ENCODE measurements at places on chromosomes 6 and 20.

DNA sequence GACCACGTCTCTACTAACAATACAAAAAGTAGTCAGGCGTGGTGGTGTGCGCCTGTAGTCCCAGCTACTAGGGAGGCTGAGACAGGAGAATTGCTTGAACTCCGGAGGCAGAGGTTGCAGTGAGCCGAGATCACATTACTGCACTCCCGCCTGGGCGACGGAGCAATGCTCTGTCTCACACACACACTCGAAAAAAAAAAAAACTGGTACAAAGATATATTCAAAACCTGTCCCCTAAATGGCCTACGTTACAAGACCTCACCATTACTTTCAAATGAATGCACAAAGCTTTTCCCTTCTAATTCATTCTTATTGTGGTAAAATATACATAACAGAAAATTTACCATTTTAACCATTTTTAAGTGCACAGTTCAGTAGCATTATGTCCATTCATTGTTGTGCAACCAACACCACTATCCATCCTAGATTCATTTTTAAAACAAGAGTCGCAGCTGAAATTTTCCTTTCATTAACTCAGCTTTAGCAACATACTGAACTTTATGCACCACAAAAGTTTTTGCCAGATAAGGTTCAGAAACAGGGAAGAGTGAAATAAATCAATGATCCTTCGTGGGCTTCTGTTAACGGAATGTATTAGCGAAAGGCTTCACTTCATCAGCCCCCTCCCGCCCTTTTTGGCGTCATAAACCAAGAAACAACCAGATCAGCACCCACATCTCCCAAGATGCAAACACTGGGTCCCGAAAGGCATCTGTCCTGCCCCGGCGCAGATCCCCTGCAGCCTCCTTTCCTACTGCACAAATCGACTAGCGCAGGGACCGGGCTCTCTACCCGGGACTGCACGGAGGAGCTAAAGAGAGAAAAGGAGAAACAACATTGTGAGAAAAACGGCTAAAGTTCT, 825 bp upstream of the FAM135A start:
- DNase-seq: no peak

DNA sequence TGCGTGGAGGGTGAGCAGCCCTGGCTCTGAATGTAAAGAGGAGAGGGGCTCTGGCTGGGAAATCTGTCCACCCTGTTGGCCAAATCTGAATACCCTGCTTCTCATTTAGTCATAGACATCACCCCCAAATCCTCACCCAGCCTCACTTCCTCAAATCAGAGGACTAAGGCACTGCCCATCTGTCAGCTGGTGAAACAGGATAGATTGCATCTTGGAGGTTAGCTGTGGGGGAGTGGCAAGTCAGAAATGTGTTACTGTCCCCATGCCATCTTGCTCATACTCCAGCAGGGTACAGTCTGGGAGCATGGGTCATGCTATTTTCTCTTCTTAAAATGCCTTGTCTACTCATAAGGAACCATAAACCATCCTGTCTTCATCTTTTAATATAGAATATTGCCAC, 9.5 kb upstream of the DTNBP1 start:
- no peak for DNase-seq

- no peak for DNase-seq
Observed at GRCh38 chr6:142886431-142887170, 58.4 kb downstream of the HIVEP2 start.

- peak; percentile 65 for DNase-seq
Observed at GRCh38 chr20:31974951-31975487, 7.1 kb downstream of the XKR7 start.

- DNase-seq: no peak
Observed at GRCh38 chr20:49288250-49288751, 10.4 kb upstream of the ZNFX1 start.

DNA sequence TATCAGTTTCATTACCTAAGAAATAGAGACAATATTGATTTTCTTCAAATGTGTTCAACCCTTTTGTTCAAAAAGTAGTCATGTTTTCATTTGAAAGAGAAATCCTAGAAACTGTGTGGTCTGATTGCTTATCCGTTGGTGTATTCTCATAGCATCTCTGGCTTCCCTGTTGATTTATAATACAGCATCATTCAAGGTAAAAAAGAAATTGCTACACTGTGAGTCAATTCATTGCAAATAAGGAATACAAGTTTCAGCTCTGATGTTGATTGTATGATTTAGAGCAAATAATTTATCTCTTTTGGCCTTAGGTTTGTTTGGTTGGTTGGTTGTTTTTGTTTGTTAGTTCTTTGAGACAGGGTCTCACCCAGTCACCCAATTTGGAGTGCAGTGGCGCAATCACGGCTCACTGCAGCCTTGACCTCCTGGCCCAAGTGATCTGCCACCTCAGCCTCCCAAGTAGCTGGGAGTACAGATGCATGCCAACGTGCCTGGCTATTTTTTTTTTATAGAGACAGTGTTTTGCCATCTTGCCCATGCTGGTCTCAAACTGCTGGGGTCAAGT, 185.5 kb upstream of the TNFAIP3 start:
- no peak for DNase-seq

GRCh38 chr6:22227824-22228610, 68.8 kb downstream of the PRL start:
- no peak for DNase-seq

DNA sequence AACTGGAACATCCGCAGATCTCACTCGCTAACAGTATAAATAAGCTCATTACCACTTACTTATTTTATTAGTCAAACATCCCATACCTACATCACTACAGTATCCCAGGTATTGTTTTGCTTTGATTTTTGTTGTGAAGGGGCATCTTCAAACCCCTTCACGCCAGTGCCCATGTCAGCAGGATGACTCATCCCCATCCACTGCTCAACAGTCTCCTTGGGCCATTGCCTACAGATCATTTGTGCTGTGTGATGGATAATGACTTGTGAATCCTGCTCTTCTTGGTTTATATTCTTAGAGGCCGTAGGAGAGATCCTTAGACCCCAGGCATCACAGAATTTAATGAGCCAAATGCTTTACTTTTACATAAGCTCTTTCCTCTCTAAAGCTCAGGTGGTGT, 8.5 kb upstream of the SIRT5 start:
- DNase-seq: no peak

GRCh38 chr6:85472744-85473143, 22.9 kb downstream of the NT5E start:
- DNase-seq: no peak

DNA sequence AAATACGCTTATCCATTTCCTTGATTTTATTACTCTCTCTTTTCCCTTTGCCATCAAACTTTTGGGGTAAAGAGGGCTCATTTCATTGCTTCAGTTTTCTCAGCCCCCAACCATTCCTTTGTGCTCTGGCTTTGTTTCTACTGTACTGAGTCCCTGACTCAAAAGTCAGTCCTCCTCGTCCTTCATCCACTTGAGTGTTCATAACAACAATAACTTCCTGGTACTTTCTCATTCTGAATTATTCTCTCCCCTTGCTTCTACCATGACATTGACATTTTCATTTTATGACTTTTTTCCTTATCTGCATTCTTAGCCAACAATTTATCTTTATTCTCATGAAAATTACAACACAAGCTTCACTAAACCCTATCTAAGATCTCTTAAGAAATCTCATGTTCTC, 911 bp downstream of the ENPP3 start:
- no peak for DNase-seq

- no peak for DNase-seq
Observed at GRCh38 chr6:128167552-128167951, 266.7 kb upstream of the THEMIS start.

GRCh38 chr20:56237335-56237734, 11.2 kb upstream of the MC3R start:
- DNase-seq: no peak

DNA sequence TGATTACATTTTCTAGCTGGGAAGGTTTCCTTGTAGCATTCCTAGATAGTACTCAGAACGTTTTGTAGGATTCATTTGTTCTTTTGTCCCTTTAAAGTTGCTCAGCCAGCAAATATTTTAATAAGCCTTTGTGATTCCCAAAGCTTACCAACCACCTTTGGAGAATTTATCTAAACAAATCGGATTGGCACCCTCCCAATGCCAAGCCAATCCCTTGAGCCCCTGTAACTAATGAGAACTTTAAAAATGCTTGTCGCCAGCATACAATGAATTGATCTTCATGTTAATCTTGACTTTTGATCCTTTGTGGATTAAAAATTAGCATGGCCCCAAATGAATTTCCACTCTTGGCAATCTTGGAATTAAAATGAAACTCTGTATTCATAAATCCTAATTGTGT, 559.5 kb downstream of the UTRN start:
- DNase-seq: no peak

DNA sequence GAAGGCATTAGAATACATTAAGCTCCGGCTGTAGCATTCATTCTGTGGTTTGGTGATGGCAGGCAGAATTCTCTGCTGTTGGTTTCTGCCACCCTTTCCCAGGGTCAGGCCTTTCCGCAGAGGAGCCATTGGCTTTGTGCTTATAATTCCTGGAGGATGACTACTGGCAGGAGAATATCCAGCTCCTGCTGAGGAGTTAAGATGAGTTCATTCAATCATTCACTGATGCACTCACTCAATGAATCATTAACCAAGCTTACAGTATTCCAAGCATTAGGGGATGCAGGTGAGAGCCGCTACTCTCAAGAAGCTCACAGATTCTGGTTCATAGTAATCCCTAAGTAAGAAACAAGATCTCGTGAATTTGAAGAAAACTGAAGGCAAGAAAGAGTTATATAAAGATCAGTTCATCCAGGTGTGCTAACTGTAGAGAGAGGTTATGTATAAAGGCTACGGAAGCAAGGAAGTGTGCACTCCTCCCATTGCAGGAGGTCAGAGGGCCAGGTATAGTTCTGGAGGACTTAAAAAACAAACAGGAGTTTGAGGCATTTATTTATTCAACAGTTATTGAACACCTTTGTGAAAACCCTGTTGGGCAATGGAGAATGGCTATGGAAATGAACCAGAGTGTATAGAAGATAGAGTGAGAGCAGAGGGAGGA, 75.5 kb downstream of the HMGN3 start:
- no peak for DNase-seq

- no peak for DNase-seq
Observed at GRCh38 chr6:45710304-45710821, 305.3 kb downstream of the CLIC5 start.

DNA sequence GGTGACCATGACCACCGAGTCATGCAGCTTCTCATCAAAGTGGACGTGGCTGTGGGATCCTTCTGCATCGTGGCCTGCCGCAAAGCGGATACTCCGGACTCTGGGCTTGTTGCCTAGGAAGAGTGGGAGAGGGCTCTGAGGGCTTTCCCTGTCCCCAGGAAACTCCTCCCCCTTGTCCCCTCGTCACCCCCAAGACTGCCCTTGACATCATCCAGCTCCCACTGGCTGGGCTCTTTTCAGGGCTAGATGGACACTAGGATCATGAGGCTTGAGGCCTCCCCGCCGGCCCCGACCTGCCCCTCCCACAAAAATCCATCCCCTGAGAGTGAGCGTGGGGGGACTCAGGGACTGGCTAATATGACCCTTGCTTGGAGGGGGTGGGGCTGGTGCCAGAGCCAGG, 9.0 kb downstream of the ADISSP start:
- no peak for DNase-seq

- no peak for DNase-seq
Observed at GRCh38 chr6:87366899-87367298, 22.3 kb downstream of the C6orf163 start.

DNA sequence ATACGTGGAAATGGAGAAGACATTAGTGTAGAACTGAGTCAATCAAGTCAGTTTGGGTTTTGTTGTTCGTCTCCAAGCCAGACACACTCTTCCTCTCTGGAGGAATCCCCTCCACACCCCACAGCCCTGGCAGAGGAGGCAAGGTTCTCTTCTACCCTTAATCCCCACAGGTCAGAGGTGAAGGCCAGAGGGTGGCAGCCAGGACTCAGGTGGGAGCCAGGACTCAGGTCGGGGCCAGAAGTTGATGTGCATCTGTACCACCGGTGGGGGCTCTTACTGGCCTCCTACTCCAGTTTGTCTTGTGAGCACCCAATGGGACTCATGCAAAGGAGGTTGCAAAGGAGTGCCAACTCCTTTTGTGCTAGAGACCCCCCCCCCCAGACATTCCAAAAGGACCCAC, 126.4 kb downstream of the TBXT start:
- DNase-seq: no peak

DNA sequence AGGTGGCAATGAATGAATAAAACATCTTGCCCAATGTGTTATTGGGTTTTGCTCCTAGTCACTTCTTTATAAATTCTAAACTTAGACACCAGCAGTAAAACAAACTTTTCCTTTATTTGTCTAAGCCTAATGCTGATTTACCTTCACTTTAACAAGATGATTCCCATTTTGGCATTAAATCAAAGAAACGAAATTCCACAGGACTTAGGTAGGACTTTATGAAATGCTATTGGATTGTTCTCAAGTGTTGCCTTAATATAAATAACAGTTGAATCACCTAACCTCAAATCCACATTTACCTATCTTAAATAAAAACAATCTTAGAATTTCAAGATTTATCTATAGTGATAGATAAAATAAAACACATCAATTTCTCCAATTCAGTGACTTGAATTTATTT, 831.8 kb downstream of the EPHA7 start:
- no peak for DNase-seq
